Epithelial cell of prostate (primary cell): ENCODE measurements at places on chromosomes 1 and 21.
A peak's percentile ranks its signal among the peaks of the same experiment; 100 is the strongest.

- no peak for DNase-seq
Observed at GRCh38 chr1:118902711-118903191, 85.4 kb downstream of the TBX15 start.

- DNase-seq: no peak
Observed at GRCh38 chr21:33419538-33420123, 16.4 kb downstream of the IFNGR2 start.

GRCh38 chr1:35633547-35633946, 7.8 kb downstream of the PSMB2 start:
- DNase-seq: no peak

DNA sequence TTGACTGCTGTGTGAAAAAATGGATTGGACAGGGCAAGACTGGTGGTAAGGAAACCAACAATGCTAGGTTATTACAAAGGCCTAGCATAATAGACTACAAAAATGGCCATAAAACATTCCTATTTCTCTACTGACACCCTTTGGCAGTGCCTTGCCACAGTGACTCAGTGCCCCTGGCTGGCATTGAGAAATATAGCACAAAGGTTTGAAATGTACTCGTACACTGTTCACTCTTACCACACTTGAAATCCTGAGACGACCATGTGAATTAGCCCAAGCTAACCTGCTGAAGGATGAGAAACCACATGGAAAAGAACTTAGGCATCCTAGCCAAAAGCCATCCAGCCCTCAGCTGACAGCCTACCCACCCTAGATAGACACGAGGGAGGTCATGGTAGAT, 149.8 kb upstream of the PALMD start:
- DNase-seq: peak; percentile 24

DNA sequence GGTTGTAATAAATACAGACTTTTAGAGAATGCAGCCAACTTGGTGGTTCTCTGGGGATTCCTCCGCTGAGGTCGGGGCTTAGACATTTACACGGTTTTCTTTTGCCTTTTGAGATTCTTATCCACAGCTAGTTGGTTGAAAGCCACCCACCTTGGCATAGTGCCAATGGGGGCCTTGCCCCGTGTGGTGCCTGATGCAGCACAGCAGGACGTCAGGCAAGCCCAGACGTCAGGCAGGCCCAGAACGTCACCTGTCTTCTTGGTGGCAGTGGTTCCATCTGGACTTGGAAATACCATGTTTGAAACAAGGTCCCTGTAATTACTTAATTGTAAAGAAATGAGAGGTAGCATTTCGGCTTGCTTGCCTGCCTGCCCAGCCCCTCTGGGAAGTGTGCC, 78.5 kb downstream of the GALNT2 start:
- no peak for DNase-seq

GRCh38 chr1:232872738-232873137, 67.5 kb downstream of the MAP10 start:
- no peak for DNase-seq

GRCh38 chr1:244792188-244792850, 43.1 kb upstream of the COX20 start:
- no peak for DNase-seq
